ENCODE measurements at places on chromosomes 3 and 15.

DNA sequence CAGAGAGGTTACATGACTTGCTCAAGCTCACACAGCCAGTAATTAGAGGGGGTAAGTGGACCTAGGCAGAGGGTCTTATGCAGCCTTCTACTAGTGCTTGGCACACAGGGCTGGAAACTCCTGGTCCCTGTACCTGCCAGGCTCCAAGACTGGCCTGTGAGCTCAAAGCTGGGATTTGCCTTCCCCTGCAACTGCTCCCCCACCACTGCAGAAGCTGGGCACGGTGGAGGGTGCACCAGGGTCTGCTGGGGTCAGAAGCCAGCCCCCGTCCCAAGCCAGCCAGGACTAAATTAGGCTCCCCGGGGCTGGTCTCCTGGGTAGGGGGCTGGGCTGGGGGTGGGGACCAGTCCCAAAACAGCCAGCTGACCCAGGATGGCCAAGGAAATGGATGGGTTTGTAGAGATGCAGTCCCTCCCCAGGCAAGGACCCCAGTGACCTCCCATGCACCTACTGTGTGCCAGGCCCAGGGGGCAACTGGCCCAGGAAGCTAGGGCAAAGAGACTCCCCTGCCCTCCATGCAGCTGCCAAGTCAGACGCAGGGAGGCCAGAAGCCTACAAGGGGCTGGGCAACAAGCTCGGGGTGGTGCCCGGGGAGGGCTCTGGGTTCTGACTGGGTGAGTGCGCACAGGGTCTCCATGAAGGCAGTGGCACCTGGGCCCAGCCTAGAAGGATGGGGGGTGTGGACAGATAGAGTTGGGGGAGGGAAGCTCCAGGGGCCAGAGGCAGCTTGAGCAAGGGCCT, 51.8 kb upstream of the LINGO1 start:
- no peak for DNase-seq

- DNase-seq: no peak
Observed at GRCh38 chr3:180704532-180704931, 25.2 kb upstream of the CCDC39 start.

- no peak for DNase-seq
Observed at GRCh38 chr3:139982404-139982803, 47.4 kb downstream of the CLSTN2 start.

- DNase-seq: no peak
Observed at GRCh38 chr3:171058058-171058457, 31.5 kb upstream of the SLC2A2 start.

DNA sequence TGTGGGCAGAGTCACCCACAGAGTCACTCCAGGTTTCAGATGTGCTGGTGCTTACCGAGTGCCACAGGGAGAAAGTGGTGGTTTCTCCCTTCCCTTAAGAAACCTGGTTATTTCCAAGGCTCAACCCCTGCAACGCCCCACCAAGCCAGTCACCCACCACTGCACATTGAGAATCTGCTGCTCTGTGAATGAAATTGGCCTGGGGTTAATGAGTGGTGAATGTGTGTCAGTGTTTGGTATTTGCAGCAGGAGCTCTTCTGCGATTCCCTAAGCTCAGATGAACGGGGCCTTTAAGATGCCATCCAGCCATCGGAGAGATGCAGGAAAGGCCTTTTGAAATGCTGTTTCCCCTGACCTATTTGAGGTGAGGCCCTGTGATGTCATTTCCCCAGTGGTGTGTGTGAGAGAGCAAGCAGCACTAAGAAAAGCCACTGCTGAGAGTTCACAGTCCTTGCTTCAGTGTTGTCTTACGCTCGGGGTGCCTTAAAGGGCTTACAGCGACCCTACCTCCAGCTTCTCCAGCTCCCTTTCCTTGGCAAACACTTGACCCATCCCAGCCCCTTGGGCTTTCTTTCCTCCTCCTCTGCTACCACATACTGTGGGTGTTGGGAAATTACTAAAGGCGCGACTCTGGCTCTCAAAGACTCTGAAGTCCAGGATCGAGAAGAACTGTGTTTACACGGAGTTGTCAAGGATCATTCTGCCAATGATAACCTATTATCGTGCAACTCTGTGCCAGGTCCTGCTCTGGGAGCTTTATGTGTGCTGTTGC, 68.9 kb downstream of the SMAD3 start:
- DNase-seq: peak; percentile 74

- peak; percentile 25 for DNase-seq
Observed at GRCh38 chr15:80982205-80982604, 7.4 kb downstream of the MESD start.

DNA sequence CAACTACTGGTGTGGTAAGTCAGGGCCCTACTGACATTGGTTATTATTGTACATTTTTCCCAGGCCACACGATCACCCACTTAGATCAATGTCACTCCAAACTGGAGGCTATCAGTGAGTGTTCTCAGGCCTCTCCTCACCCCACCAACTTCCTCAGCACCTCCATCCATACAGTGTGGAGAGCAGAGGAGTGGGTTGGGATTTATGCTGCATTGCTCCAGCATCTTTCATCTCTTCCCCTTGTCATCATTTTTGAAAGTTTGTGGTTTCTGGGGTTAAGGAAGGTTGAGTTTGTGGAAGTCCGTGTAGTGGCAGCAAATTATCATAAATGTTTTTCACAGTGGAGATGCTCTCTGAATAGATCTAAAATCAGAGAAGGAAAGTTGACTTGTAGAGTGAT, 60.2 kb downstream of the TLNRD1 start:
- no peak for DNase-seq

GRCh38 chr3:157464321-157464720, 27.7 kb downstream of the PTX3 start:
- DNase-seq: no peak

GRCh38 chr3:144197582-144197981, 226.0 kb downstream of the DIPK2A start:
- no peak for DNase-seq

GRCh38 chr3:57059411-57059810, 1.1 kb upstream of the SPATA12 start:
- DNase-seq: no peak

GRCh38 chr3:35789042-35789831, 149.9 kb downstream of the ARPP21 start:
- no peak for DNase-seq

DNA sequence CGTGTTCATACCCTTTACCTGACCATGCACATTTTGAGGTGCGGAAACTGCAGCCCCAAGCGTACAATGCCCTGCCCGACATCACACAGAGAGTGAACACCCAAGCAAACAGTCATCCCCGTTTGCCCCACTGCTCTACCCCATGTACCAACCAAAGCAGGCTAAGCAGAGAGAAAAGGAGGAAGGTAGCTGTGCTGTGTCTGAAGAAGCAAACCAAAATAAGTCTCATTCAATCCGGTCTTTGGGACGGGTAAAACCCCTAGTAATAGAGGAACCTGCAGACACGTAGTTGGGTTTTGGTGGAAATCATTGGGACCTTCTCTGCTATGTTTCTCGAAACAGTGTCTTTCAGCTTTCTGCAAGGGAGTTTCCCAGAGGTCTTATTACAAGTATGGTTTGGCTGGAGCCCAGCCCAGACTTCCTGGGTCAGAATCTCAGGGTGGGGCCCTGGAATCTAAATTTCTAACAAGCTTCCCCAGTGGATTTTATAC, 164.6 kb upstream of the HES1 start:
- peak; percentile 7 for DNase-seq

GRCh38 chr3:124412644-124413043, 317.6 kb upstream of the UMPS start:
- DNase-seq: no peak

DNA sequence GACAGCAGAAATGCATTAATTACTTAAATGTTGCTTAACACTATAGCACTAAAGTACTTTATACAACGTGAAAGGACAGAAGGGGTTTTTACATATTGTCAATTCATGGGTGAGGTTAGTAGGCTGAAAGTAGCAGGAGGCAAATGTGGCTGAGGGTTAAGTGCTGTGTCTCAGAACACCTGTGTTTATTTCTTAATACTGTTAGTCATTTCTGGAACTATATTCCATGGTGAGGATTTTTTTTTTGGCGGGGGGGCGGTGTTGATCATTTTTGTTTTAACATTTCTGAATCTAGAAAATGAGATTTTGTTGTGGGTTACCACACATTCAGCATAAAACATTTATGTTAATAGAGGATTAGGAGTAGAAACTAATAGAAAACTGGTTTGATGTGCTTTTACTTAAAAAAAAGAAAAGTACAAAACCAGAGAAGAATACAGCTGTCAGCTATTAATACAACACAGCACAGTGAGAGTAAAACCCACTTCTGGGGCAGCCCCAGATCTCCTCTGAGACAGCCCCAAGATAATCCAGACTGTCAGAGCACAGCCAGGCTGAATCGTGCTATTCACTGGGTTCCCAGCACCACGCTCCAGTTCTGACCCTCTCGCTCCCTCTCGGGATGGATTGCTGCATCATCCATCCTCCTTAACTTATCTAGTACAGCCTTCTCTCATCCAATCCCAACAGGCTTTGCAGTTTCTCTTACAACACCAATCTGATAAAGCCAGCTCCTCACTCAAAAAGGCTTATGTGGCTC, 307.7 kb downstream of the TUSC7 start:
- DNase-seq: no peak

DNA sequence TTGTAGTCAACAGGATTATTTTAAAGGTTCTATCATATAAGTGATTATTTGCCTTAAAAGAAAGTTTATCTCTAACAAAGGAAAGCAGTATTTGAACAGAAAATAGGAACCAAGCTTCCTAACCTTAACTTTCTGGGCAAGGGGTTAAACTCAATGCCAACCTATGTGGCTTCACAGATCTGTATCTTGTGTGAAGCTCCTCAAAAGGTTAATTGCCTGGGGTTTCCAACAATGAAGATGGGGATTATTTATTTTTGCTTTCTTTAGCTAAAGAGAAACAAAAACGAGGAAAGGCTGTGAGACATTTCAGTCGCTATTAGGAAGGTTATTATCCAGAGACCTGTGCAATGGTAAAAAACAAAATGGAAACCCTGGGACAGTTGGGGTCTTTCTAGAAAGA, 1.1 kb upstream of the WDR82 start:
- DNase-seq: no peak

DNA sequence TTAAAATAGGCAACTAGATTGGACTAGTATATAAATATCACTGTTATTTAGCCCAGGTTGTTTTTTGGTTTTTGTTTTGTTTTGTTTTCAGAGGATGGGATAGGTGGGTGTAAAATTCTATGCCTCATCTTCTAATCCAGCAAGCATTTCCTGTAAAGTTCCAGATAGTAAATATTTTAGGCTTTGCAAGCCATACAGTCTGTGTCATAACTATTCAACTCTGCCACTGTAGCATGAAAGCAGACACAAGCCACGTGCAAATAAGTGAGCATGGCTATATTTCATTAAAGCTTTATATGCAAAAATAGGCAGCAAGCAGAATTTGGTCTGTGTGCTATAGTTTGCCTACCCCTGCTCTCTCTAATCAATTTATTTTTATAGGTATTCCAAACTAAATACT, 657.3 kb upstream of the TGFBR2 start:
- no peak for DNase-seq

DNA sequence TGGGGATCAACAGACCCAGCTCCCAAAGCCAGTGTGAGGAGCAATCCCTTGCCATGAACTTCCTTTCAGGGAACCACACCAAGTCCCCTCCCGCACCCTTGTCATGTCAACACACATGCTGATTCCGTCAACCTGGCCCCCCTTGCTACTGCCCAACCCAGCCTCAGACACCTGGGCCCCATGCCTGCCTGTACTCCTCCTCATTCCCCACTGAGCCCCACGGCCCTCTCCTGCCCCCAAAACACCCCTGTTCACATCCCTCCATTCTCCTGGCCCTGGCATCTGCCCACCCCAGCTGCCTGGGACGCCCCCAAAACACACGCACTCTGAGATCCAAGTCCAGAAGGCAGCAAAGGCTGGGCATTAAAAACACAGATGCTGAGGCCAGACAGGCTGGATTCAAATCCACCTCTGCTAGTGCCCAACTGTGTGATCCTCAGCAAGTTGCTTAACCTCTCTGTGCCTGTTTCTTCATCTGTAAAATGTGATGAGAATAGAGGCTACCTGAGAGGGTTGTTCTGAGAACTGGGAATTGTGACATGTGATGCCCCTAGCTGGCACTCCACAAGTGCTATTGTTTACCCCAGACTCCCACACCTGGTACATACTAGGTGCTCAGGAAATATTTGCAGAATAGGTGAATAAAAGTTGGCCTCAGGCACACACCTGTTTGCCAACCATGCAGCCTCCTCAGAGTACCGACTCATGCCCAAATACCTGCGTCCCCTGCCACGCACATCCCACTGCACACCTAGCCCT, 2.3 kb downstream of the PLXND1 start:
- DNase-seq: no peak

DNA sequence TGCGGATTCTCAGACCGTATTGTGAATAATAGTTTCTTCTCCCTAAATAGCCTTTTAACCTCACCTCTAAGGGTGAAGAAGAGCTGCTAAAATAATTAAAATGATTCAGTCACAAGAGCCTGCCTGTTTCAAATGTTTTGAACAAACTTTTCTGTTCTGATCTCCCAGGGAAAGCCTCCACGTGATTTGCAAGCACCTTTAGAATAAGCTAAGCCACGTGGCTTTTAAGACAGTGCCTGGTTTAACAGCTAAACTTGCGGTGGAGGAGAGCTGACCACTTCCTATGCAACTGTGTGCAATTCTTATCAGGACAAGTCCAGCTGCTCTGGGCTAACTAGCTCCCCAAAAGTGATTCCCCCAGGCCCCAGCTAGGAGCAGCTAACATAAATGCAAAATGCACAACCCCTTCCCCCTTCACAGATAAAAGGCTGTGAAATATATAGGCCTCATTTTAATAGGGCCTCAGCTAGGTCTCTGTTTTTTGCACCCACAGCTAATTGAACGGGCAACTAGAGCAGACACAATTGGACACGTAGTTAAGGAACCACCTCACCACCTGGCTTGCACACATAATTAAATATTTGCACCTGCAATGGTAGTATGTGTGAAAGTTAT, 401.2 kb upstream of the NR2F2 start:
- no peak for DNase-seq

DNA sequence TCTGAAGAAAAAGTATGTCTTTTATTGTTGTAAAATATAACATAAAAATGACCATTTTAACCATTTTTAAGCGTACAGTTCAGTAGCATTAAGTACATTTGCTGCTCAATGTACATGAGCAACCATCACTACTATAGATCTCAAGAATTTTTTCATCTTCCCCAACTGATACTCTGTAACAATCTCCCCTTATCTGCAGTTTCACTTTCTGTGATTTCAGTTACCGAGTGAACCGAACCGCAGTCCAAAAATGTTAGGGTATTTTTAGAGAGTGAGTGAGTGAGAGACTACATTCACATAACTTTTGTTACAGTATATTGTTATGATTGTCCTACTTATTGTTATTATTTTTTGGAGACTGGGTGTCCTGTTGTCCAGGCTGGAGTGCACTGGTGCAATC, 9.0 kb upstream of the SLC25A26 start:
- DNase-seq: no peak

GRCh38 chr3:139128803-139129202, 84.1 kb upstream of the PRR23C start:
- DNase-seq: no peak

- DNase-seq: no peak
Observed at GRCh38 chr3:59180006-59180405, 130.2 kb upstream of the CFAP20DC start.

GRCh38 chr3:4426261-4426781, 40.7 kb downstream of the SUMF1 start:
- no peak for DNase-seq

GRCh38 chr15:92655178-92655995, at the start of gene FAM174B:
TSS of gene FAM174B (minus strand) at chr15:92655775.
- DNase-seq: peak; percentile 55

GRCh38 chr15:66955001-66955516, 110.3 kb upstream of the SMAD3 start:
- no peak for DNase-seq

GRCh38 chr15:69704700-69705099, 252.1 kb downstream of the RPLP1 start:
- DNase-seq: no peak

GRCh38 chr15:31435912-31436628, 109.4 kb downstream of the KLF13 start:
- peak; percentile 60 for DNase-seq

All from CD4-positive, alpha-beta T cell treated with Interleukin-17A for 4 hours (primary cell).